ENCODE measurements at places on chromosomes 12 and 14.
A peak's percentile ranks its signal among the peaks of the same experiment; 100 is the strongest.

- no peak for DNase-seq
These were observed 27.1 kb downstream of the DEGS2 start for GRCh38 chr14:100132161-100132902.

- no peak for DNase-seq
These were observed 18.3 kb downstream of the VWF start for GRCh38 chr12:6106218-6106617.

DNA sequence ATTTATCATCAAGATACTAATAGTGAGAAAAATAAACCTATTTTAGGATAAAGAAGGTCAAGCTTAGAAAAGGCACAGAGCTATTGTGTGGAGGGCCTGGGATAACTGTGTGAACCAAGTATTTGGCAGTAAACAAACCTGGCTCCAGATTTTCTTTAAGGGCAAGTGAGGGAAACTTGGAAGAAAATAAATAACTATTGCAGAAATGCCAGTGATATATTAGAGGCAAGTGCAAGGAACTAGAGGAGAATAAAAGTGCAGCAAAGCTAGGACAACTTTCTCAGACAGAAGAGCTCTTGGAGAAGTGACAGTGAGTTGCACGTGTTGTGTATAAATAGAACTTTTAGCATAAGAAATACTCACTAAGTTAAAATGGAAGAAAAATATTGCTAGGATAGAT lies 83.7 kb downstream of the PRKD1 start:
- no peak for DNase-seq

DNA sequence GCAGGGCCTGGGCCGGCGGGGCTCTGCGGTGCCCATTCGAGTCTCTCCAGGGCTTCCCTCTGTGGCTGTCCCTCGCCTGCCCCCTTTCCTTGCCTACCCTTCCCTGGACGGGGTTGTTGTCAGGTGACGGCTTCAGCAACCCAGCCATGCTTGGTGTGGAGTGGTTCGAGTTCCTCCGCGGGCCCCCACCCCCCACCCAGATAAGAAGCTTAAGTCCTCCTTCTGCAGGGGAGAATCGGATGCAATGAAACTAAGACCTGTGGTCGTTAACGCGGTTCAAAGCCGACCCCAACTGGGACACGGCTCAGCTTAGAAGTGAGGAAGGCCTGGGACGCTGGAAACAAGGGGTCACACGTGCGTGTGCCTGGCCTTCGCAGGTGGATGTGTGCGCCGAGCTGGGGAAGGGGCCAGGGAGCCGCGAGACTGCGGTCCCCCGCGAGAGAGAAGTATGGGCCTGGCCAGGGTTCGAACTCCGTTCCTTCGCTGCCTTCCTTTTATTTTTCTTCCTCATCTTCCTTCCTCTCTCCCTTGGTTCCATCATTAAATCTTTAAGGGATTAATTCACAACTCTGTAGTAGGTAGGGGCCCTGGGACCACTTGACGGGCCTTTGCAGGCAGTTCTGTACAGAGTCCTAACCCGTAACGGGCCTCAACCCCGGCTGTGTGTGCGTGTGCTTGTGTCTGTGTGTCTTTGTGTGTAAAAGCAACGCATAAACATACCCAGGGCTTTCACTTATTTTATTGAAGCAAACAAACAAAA lies 3.5 kb downstream of the TTC6 start:
- no peak for DNase-seq

- DNase-seq, result no peak
These were observed 9.0 kb downstream of the LRTM2 start for GRCh38 chr12:1829306-1829900.

GRCh38 chr14:28375295-28375694 lies 391.3 kb upstream of the FOXG1 start:
- no peak for DNase-seq

DNA sequence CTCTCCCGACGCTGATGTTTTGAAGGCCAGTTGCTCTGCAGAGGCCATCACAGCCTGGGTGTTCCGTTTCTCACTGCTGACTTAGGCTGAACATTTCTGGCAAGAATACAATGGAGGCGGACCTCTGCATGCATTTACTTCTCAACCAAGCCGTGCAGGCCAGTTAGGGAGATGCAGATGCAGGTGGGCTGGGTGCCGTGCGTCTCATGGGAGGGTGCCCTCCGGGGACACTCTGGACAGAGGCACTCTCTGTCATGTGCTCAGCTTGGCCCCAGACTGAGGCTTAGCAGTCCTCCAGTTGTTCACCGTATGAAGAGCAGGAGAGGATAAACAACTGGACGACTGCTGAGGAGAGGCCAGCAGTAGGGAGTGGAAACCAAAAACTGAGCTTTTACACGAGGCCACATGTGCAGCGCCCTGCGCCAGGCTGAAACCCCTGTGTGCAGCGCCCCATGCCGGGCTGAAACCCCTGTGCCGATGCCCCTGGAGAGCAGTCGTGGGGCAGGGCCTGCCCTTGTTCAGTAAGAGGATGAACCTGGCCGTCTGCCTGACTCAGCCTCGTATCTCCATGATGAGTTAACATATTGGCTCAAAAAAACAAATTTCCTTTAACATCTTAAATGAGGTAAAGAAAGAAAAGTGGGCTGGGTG lies 32.3 kb downstream of the DDX51 start:
- no peak for DNase-seq

- DNase-seq, result no peak
These were observed 10.9 kb downstream of the SERPINA11 start for GRCh38 chr14:94441531-94442205.

- no peak for DNase-seq
These were observed at the start of gene RFX4 for GRCh38 chr12:106582641-106583230. RFX4 (plus strand) TSS chr12:106583004; CDS start chr12:106583321, 317 bp downstream.

GRCh38 chr14:69561893-69562292 lies 12.8 kb downstream of the CCDC177 start:
- DNase-seq, result no peak

DNA sequence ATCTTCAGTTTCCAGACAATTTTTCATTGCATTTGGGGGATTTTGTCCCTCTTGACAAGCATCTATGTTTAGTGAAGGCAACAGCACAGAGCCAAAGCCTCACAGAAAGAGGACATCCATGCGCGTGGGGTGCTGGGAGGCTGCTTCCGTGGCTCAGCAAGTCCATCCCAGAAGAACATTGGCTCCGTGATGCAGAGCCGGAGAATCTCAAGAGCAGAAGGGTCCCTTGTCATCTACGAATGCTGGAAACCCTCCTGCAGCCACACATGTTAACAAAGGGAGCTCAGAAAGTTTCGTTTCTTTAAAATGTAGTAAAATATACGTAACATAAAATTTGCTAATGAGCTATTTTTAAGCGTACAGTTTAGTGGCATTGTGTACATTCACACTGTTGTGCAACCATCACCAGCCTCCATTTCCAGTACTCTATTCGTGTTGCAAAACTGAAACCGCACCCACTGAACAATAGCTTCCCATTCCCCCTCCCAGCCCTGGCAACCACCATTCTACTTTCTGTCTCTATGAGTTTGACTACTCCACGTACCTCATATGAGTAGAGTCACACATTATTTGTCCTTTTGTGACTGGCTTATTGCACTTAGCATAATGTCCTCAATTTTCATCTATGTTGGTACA lies 185.9 kb downstream of the TTC7B start:
- no peak for DNase-seq

GRCh38 chr12:131074221-131075083 lies 120.7 kb downstream of the ADGRD1 start:
- DNase-seq, result no peak

DNA sequence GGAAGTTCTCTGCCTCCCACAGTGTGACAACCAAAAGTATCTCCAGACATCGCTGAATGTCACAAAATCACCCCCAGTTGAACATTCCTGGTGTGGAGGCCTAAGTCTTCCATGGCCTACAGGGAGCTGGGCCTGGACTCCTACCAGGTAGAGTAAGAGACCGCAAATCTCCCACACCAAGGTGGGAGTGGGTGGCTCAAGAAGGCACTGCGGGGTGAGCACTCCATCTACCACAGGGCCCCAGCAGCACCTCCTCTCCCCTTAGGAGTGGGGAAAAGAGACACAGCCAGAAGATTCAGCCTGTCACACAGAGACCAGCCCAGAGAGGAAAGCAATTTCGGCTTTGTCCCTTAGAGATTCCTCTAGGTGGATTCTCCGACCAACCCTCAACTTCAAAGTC lies 25.5 kb downstream of the LRTM2 start:
- no peak for DNase-seq

DNA sequence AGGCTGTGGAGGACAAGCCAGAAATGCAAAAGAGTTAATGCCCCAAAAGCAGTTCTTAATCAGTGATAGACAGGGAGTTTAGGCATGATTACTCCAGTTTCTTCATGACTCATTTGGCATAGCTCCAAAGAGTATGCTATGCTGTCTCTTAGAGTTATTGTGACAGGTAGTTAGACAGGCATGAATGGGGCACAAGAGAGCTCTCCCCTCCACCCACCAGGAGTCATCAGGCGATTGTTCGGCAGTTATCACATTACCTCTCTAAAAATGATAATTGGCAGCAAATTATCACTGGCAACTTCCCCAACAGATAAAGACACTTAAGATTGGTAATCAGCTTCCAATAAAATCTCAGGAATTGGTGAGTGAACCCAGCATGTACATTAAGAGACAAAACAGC lies 320.1 kb downstream of the DAD1 start:
- DNase-seq, result no peak

GRCh38 chr14:85252011-85252410 lies 277.9 kb upstream of the FLRT2 start:
- DNase-seq, result no peak

GRCh38 chr12:116712458-116713303 lies 25.2 kb downstream of the SPRING1 start:
- DNase-seq, result no peak

DNA sequence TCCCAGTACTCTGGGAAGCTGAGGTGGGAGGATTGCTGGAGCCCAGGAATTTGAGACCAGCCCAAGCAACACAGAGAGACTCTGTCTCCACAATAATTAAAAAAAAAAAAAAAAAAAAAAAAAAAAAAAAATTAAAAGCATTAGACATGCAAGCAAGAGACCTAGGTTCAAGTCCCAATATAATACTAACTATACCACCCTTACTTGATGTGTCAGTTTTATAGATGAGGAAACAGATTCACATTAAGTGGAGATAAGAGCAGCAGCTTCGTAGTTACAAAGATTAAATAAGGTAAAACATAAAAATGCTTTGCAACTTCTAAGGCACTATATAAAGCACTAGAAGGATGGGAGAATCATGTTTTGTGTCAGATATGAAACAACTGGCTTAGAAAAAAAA lies 9.1 kb downstream of the PPTC7 start:
- DNase-seq, result no peak

GRCh38 chr12:92337128-92337527 lies 191.5 kb upstream of the BTG1 start:
- DNase-seq, result no peak

- DNase-seq, result no peak
These were observed 264.6 kb downstream of the NUAK1 start for GRCh38 chr12:105874121-105874520.

- DNase-seq, result no peak
These were observed 451 bp downstream of the IRAK3 start for GRCh38 chr12:66189486-66189843.

GRCh38 chr14:51566831-51567582 lies 84.7 kb upstream of the FRMD6 start:
- no peak for DNase-seq

DNA sequence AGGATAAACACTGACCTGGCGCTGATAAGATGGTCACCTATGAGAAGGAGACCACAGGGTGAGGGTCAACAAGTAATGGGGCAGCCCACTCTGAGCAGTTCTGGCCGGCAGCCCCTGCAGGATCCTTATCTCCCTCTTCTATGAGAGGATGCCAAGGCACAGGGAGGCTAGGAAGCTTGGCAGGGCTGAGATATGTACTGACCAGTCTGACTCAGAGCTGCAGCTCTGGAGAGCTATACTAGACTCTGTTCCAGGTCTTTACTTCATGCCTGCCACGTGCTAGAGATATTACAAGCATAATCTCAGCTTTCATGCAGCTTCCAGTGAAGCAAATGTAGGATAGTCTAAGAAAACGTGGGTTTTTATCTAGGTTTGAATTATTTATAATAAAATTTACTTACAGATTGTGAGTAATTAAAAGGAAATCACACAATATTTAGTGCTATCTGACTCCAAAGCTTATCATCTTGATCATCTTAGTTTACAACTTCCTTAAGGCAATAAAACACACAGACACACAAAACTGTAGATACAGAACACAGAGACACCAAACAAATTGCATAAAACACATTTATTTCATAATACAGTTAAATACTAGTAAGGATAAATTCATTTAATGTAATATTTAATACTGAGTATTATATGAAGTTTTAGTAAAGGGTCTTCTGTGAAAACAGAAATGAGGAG lies 32.3 kb downstream of the GIT2 start:
- no peak for DNase-seq

GRCh38 chr14:76977793-76978720 lies 50.5 kb downstream of the IRF2BPL start:
- peak; percentile 55 for DNase-seq

- DNase-seq, result no peak
These were observed 133.5 kb downstream of the BICD1 start for GRCh38 chr12:32240162-32240561.

- DNase-seq, result no peak
These were observed 49.7 kb upstream of the OVCH1 start for GRCh38 chr12:29547151-29547632.

- DNase-seq, result no peak
These were observed 32.5 kb downstream of the SRGAP1 start for GRCh38 chr12:63876980-63877379.

GRCh38 chr12:118680356-118680963 lies 300.9 kb upstream of the SRRM4 start:
- DNase-seq, result no peak

DNA sequence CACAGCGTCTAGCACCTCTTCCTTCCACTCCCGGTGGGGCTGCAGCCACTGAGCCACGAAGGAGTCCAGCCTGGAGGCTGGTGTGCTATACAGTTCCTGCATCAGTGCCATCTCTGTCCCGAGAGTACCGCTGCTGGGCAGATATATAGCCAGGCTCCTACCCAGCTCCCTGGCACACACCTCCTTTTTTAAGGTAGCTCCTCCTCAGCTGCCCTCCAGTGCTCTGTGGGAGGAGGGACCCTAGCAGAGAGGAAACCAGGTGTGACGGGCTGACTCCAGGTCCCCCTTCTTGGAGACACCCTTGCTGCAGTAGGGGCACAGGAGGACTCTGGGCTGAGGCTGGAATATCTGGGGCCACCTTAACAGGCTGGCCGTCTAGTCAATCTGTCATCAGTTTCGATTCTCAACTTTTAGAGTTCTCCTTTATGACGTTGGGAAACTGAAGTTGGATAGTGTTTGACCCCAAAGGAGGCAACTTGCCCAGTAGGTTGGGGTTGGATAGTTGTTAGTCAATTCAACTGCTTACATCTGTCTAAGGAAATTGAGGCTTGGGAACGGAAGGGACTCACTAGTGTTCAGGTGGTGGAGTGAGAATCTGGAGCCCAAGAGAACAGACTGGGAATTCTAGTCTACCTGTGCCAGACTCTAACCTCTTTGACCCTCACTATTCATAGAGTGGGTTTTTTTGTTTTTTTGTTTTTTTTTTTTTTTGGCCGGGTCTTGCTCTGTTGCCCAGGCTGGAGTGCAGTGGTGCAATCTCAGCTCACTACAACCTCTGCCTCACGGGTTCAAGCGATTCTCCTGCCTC lies at the start of gene OASL:
OASL (minus strand) TSS at position 386 of the 808 bp plus-strand sequence; CDS start at position 111, 275 bp downstream.
- peak; percentile 55 for DNase-seq

Data from activated effector memory CD4-positive, alpha-beta T cell treated with Interleukin-2 at 50 U/mL for 16 hours (primary cell).